Stimulated activated CD8-positive, alpha-beta memory T cell treated with anti-CD3 and anti-CD28 coated beads, Interleukin-4, amount 100 ng/mL, for 1 hour (primary cell): ENCODE measurements at places on chromosomes 4 and X.

DNA sequence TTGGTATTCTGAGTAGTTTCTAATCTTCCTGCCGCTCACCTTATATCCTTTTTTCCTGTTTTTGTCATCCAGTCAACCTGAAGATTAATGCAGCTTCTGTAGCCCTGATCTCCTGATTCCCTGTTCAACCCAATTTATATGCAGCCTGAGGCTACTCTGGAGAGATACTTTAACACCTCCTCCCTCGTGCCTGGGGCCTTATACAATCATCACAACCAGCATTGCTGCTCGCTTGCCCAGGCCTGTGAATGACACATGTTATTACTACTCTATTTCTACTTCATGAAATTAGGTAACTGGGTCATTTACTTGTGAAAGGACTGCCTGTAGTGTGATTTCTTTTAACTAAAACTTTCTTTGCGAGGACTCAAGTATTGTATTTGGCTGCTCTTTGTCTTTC is 33.7 kb upstream of the WDR17 start:
- no peak for DNase-seq

GRCh38 chrX:107709266-107709806 is 66.3 kb downstream of the TSC22D3 start:
- DNase-seq: no peak

GRCh38 chr4:110275871-110276270 is 77.5 kb upstream of the ELOVL6 start:
- DNase-seq: no peak

DNA sequence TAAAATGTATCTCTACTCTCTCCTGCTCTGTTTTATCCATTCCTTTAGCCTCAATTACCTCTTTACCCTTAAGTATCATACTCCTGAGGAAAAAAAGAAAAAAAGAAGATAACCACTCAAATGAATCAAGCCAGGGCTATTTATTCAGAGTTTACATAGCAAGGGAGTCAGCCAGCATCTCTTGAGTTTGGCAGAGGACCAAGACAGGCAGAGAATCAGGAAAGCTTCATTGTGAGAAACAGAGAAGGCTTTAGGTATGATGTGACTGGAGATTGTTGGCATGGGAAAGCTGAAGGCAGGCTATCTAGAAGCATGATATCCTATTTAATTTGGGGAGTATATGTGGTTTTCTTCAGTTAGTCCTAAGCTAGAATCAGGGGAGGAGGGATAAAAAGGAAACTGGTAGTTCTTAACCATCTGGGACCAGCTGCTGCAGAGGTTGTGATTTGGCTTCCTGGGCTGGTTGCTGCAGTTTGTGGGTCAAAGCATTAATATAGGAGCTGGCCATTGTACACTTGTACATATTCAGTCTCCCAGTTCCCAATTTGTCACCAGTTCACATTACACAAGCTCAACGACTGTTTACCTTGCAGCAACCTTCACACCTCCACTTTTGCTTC is 11.2 kb downstream of the APELA start:
- DNase-seq: no peak

DNA sequence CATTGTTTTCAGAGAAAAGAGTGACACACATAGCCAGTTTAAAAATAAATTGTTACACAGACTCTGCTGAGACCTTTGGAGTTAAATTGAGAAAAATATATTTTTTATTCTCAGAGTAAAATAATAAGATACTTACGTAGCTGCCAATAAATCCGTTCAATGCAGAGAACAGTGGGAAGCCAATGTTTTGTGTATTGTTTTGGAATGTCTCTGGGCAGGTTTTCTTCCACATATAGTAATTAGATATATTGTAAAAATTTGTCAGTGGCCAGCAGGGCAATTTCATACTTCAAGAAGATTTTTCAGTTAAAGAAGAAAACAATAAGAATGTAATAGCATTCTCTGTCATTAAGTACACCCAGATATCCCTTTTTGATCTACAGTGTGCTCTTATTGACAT is 999.5 kb upstream of the INTU start:
- DNase-seq: no peak

GRCh38 chrX:69063486-69063885 is 101.8 kb downstream of the PJA1 start:
- no peak for DNase-seq

DNA sequence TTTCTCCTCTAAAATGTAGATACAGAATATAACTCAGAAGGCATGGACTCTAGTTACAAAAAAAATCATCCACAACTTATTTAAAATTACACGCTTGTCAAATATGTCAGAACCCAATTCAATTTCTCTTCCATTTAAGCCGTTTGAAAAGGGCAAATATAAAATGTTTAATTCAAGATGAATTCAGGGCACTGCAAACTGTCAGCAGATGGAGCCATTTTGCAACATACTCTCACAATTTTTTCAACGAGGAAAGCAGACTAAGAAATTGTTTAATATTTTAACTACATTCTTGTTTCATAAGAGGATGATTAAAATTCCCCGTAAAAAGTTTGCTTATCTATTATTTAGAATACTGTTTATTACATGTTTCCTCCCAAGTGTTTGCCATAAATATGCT is 321.3 kb upstream of the CPXCR1 start:
- DNase-seq: no peak

GRCh38 chr4:140568507-140569306 is at the start of gene UCP1:
Gene UCP1 (minus strand): TSS chr4:140568961. CDS start chr4:140568729, 232 bp downstream.
- DNase-seq: no peak
